ENCODE measurements at places on chromosomes 2 and 18.

- no peak for DNase-seq
Measured at GRCh38 chr2:135798762-135799161, 38.2 kb downstream of the LCT start.

DNA sequence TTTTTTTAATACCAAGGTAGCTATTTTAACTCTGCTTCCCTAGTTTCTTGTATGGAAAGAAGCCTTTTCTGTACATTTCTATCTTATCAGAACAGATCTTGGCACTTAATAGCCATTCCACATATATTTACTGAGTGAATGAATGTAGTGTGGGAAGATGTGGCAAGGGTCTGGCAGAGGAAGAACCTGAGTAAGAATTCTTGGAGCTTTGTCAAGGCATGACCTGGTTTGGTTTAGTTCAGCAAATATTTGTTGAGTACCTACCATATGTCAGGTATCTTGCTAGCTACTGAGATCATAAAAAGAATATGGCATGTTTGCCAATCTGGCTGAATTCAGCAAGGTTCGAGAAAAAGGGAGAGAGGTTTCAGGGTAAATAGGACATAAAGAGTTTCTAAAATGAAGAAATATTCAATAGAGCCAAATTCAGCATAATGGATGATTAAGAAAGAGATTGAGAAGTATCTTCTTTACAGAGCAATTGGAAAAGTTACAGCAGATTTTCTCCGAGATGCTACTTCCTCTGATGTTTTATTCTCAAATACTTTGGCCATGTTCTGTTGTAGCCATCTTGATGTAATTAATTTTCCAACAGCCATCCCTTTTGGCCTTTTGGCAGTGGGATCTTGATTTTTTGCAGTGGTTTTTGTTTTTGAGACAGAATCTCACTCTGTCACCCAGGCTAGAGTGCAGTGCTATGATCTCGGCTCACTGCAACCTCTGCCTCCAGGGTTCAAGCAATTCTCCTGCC, 21.7 kb upstream of the MEP1B start:
- no peak for DNase-seq

GRCh38 chr18:58106289-58107070, 62.5 kb downstream of the NEDD4L start:
- no peak for DNase-seq

GRCh38 chr2:191188550-191189093, 37.8 kb upstream of the STAT4 start:
- DNase-seq: no peak

GRCh38 chr2:157325786-157326185, at the start of gene ERMN:
TSS of gene ERMN (minus strand) at chr2:157325824. CDS start at chr2:157325642, 182 bp downstream.
- no peak for DNase-seq

DNA sequence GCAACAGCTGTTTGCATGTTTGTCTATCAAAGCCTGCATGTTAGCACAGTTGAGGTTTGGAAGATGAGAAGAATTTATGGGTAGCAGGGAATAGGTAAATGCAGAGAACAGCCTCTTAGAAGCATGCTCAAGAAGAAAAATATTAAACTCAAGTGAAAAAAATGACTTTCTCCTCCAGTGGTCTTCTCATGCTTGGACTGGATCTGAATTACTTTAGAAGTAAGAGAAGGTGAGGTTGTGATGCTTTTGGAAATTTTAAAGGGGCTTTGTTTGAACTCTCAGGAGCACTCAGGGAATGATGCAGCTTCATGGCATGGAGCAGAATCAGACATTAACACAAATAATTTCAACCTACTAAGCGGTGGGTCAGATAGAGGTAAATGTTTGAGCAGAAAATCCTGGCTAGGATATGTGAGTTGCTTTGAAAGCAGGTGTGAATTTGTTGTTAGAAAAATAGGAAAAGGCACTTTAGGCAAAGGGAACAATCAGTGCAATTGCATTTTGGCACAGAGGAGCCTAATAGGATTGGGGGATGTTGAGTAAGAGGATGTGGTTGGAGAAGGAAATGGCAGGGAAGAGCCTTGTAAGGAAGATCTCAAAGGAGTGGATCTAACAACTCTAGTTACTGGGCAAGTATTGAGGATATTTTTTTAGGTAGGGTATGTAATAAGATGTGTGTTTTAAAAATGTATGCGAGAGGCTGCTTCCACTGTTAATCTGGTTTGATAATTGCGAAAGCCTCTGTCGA, 76.3 kb downstream of the DDX1 start:
- no peak for DNase-seq

All from lower lobe of right lung (tissue), 2 donors.